Hippocampal formation (tissue), 2 donors: ENCODE measurements at places on chromosomes 3 and 15.

- no peak for DNase-seq
Observed at GRCh38 chr3:140148824-140149390, 213.9 kb downstream of the CLSTN2 start.

DNA sequence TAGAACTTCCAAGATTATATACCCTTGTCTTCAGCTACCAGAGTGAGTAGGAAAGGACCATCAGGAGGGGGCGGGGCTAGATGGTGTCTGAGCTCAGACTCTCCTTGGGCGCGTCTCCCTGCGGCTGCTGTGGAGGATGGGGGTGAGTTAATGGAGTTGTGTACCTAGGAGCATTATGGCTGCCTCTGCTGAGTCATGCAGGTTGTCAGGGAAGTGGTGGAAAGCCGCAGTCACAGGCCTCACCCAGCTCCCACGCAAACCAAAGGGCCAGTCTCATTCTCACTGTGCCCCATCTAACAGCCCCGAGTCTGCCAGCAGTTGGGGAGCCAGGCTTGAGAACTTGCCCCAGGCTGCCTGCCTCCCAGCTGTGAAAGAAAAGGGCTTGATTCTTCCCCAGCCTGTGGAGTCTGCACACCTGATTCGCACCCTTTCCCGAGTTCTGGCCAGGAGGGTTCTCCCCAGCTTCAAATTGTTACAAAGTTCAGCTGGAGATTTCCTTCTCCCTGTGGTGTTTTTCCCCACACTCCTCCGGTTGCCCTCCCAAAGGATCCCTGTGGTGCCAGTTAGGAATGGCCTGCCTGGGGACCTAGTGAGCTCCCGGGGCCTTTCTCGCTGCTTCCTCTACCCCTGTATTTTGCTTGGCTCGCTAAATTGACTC, 143.3 kb downstream of the HCN4 start:
- no peak for DNase-seq

DNA sequence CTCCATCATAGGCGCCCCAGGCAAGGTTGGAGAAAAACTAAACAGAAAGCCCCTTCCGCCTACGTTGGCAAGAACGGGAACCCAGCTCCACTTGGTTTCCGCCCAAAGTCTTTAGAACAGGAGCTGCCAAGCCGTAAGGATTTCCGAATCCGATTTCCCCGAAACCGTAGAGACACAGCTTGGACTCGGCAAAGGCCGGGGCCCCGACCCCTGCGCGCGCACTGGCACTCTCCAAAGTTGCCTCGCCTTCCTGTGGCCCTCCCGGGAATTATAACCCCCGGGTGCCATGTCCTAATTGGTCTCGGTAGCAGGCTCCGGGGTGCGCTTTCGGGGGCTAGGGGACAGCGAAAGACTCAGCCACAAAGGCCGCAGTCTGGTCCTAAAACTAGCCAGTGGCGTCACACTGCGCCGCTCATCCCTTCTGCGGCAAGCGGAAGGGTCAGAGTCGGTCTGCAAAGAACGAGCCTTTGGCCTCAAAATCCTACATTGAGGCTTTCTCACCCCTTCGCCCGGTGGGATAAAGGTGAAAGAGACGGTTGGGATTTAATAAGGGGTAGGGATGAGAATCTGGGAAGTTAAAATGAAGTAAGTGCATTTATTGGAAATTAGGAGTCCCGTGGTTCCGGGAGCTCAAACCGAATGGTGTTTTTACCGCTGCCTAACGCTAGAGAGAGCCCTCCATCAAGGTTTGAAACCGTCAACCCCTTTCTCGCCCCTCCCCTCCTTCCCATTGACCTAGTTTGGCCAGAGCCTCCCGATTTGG, 6.8 kb downstream of the BCL6 start:
- peak; percentile 80 for DNase-seq

- no peak for DNase-seq
Observed at GRCh38 chr15:29959384-29960137, 123.2 kb upstream of the GOLGA8J start.
